ENCODE measurements at places on chromosomes 16 and 17.

DNA sequence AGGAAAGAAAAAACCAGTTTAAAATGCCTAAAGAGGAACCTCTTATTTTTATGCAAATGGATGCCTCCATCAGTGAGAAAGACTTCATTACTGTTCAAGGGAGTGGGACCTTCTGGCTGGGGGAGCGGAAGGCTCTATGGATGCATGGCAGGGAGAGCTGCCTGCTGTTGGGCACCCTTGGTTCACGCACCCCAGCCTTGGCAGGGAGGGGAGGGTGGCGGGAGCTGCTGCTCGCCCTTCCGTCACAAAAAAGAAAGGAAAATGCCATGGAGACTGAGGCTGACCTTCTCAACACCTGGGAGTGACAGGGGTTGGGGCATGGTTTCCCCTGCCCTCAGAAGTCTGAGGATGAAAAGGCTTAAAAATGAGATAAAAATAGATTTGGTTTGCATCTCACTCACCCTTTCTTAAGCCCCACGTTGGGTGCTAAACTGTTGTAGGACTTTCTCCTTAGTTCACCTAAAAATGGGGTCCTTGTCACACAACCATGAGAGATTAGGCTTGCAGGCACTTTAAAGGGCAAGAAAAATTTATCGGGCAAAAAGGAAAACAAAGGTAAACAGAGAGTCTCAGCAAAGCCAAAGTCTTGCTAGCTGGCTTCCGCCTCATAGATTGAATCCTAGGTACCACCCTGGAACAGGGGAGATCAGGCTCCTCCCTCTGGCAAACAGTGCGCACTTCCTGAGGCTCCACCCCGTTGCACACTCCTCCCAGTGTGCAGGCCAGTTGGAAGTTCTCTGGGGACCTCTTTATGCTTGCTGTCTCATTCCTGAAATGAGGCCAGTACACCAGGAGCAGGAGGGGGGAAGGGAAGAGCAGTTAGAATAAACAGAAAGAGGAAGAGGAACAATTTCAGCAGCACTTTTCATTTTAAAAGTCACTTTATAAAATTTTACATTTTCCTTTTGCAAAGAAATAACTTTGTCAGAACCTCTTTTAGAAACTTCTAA is 31.6 kb downstream of the PHKB start:
- peak; percentile 47 for DNase-seq

DNA sequence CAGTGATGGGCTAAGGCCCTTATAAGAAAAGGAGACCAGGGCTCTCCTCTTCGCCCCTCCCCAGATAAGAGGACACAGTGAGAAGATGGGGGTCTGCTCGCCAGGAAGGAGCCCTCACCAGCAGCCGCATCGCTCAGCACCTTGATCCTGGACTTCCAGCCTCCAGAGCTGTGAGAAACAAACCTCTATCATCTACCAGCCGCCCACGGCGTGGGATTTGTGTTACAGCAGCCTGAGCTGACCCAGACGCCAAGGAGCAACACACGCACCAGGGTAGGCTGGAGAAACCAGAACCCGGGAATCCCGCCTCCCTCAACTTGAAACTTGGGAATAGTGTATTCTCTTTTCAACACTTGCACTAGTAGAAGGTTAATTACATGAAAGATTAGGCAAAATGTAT is 4.2 kb upstream of the ZG16B start:
- no peak for DNase-seq

DNA sequence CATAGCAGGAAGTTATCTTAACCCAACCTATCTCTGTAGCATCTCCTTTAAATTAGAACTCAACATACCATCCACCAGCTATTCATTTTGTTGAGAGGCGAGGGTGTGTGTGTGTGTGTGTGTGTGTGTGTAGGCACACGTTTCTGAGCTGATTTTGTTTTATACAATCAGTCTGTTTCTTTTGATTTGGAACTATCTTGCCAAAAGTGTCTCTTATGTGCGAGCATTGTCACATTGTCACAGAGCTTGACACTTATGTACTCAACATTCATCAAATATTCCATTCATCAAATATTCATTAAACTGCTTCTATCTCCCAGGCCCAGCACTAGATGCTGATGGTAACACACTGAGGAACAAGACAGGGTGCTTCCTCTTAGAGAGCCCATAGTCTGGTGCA is 180.4 kb downstream of the HAPSTR1 start:
- no peak for DNase-seq

- DNase-seq: no peak
Observed at GRCh38 chr17:21108651-21109050, 18.1 kb upstream of the DHRS7B start.

- DNase-seq: no peak
Observed at GRCh38 chr17:56597495-56597990, 4.0 kb downstream of the NOG start.

- no peak for DNase-seq
Observed at GRCh38 chr16:3282103-3282729, 1.1 kb upstream of the ZNF263 start.

DNA sequence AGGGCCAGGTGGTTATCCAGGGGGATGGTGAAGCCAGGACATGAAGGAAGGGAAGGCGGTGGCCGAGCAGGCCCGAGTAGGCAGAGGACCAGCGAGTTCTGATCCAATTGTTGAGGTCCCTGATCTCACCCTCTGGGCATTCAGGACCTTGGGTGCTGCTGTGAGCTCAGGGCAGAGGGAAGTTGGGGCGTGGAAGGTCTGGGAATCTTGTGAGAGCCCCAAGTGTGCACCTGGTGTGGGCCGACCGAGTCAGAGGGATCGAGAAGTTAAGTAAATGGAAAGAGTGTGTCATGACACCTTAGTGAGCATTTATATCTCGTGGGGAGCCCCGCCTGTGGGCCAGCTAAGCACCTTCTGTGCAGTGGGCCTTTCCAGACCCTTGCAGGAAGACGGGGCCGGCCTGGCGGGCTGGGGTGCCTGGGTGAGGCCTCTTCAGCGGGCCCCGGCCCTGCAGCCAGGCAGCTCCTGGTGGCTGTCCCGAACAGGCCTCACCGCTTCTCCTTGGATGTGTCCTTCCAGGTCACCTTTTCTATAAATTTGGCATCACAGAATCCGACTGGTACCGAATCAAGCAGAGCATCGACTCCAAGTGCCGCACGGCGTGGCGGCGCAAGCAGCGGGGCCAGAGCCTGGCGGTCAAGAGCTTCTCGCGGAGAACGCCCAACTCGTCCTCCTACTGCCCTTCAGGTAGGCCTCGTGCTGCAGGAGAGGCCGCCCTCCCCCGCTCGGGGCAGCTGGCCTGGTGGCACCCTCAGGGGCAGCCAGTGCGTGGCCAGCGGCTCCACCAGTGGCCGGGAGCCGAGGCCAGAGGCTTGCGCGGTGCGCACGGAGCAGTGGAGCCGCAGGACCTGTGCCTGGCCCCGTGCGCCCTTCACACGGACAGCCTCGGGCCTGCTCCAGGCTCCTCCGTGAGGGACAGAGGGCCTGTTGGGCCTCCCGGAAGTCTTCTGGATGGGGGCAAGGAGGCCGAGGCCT is 76.0 kb downstream of the BANP start:
- DNase-seq: no peak

DNA sequence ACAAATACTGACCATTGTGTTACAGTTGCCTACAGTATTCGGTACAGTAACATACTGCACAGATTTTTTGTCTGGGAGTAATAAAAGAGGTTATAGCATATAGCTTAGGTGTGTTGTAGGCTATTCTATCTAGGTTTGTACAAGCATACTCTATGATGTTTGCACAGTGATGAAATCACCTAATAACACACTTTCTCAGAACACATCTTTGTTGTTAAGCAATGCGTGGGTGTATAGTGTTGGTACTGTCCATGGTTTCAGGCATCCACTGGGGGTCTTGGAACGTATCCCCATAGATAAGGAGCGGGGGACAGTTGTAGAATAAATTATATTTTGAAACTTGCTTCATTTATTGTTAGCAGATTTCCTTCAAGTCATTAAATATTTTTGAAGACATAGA is 293.3 kb upstream of the TBX2 start:
- no peak for DNase-seq

GRCh38 chr17:4544135-4544950 is 10.8 kb downstream of the MYBBP1A start:
- no peak for DNase-seq

GRCh38 chr16:48310908-48311641 is 63.7 kb upstream of the ABCC11 start:
- DNase-seq: no peak

DNA sequence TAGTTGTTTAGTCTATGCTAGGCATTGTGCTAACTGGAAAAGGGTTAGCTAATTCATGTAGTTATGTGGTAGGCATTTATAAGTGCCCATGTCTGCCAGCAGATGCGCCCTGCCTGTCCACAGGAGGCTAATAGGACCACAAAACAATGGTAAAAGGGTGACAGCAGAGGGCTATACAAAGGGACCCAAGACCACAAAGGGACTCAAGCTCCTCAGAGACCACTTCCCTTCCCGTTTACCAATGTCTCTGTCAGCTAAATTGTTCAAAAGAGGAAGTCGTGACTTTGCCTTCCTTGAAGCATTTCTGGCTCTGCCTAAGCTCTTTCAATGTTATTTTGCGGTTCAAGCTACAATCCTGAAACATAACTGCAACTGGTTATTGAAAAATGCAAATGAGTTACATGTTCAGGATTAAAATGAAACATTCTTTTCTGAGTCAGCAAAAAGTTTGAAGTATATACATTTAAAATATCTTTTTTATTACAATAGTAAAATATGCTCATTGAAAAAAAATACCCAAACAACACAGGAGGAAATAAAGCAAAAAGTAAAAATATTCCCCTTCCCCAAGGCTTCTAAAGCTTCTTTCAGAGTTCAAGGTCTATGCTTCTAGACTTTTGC is 149.2 kb downstream of the MAF start:
- DNase-seq: no peak

GRCh38 chr17:62194401-62194800 is 129.3 kb upstream of the MED13 start:
- no peak for DNase-seq

- no peak for DNase-seq
Observed at GRCh38 chr17:49698005-49698404, 9.8 kb downstream of the SLC35B1 start.

- DNase-seq: no peak
Observed at GRCh38 chr16:85664580-85665372, 24.0 kb downstream of the GINS2 start.

GRCh38 chr17:65584604-65585521 is 23.4 kb upstream of the AXIN2 start:
- DNase-seq: peak; percentile 58

DNA sequence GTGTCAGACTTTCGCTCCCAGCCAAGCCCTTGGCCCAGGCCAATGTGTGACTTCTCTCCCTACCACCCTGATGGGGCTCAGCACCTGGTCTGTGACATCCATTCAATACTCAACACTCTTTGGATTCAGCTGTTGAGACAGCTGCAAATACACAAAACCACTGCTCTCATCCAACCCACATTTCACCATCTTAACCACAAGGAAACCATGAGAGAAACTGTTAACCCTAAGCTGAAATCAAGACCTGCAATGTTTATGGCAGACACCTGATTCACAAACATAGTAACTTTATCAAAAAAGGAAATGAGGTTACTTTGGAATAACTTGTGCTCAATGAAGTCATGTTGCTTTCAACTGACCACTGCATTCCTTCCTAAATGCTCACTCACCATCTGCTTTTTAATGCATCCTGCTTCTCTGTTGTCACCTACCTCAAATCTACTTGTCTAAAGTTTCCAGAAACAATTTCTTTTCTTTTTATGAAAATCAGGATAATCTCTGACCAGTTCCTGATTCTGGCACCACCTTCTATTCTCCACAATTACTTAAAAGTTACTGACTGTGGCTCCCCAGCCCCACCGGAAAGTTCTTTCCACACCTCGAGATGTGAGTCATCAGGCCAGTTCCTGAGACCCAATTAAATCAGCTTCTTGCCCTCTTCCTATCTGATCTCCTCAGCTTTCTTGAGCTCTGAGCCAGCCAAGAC is 88.2 kb downstream of the NOG start:
- DNase-seq: peak; percentile 85

DNA sequence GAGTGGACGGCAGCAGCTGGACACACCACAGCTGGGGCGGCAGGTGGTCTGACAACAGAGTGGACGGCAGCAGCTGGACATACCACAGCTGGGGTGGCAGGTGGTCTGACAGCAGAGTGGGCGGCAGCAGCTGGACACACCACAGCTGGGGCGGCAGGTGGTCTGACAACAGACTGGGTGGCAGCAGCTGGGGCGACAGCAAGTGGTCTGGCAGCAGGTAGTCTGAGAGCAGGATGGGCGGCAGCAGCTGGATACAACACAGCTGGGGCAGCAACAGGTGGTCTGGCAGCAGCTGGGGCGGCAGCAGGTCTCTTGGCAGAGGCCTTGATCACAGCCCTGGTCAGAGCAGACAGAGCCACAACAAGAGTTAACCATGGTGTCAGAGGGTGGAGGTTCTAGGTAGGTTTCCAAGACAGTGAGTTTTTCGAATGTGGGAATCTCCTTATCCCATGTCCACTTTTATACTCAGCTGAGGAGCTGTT is at the start of gene KRTAP4-1:
KRTAP4-1 (minus strand) TSS at position 432 of the 482 bp plus-strand sequence; CDS start at position 375, 57 bp downstream.
- no peak for DNase-seq

GRCh38 chr16:84063980-84064379 is 21.4 kb upstream of the SLC38A8 start:
- no peak for DNase-seq

DNA sequence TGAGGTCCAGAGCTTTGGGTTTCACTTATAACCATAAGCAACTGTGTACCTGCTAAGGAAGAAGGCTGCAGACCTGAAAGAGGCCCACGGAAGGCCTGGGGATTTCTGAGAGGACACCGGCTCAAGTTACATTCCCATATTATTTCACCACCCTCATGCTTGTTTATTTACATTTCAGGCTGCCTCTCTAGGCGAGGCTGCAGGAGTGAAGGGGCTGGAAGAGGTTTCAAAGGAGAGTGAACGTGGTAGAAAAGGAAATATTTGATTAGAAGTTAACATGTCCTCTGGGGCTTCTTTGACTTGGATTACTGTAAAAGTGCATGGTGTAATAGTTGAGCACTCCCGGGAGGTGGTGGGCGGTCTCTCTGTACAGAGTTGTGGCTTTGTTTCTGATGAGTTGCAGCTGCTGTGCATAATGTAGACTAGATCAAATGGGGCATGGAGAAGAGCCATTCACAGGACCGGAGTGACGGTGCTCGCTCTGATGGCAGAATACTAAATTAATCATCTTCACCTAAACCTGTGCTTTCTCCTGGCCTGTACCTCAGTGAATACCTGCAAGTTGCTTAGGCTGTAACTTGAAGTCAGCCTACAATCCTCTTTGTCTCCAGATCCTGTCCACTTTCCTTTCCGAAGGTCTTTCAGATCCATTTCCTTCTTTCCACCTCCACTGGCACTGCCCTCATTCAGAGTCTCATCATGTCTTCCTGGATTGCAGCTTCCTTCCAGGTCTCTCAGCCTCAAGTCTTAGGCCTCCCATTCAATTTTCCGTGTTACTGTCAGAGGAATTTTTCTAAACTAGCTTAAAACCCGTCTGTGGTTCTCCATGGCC is 1.9 kb upstream of the CPD start:
- peak; percentile 81 for DNase-seq

All from AG10803 (cell line).